ENCODE measurements at places on chromosomes 11 and 22.

GRCh38 chr11:62340269-62340901, 3.1 kb downstream of the ASRGL1 start:
- DNase-seq, result peak; percentile 89

DNA sequence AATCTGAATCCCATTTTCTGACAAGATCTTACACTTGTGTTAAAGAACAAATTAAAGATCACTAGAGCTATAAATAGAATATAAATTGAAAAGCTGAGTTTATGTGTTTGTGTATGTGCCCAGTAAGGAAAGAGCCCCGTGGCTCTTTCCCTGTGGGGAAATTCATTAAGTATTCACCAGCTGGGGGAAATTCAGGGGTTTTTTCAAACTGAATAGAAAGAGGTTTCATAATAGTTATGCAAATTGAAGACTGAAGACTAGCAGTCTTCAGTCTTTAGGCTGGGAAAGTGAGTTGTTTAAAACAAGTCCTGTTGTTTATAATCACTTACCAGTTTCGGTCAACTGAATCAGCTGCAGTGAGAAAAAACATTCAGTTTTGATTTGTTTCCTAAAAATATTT, 11.3 kb upstream of the MS4A7 start:
- no peak for DNase-seq

DNA sequence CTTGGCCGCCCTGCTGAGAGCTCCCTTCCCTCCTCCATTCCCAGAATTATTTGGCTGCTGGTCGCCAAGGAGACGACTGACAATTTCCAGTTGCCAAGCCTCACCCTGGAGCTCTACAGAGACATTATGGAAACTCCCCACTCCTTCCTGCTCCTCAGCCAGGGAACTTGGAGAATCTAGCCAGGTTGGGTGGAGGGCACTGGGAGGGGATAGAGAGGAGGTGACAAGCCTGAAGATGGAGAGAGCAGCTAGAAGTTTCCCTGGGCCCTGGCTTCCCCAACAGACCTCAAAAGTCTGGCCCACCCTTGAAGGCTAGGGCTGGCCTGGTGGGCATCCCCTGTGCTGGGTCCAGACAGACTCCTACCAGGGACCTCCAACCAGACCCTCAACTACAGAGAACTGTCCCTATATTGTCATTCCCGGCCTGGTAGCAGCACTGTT, 6.7 kb upstream of the VSIG10L2 start:
- DNase-seq, result no peak

- DNase-seq, result no peak
These were observed 124.2 kb upstream of the PITPNB start for GRCh38 chr22:28043266-28043665.

GRCh38 chr22:45450921-45451651, 37.6 kb downstream of the RIBC2 start:
- DNase-seq, result no peak

GRCh38 chr11:6604081-6604626, 580 bp downstream of the ILK start:
- peak; percentile 84 for DNase-seq
